ENCODE measurements at places on chromosomes 7 and 10.

- DNase-seq: no peak
These were observed 48.0 kb upstream of the CYP2C9 start for GRCh38 chr10:94890264-94891022.

GRCh38 chr10:69464801-69465401 is 13.6 kb downstream of the TSPAN15 start:
- no peak for DNase-seq

GRCh38 chr10:123272171-123272570 is 118.0 kb downstream of the BUB3 start:
- no peak for DNase-seq

- DNase-seq: no peak
These were observed 19.6 kb downstream of the CAMK2B start for GRCh38 chr7:44305564-44306507.

DNA sequence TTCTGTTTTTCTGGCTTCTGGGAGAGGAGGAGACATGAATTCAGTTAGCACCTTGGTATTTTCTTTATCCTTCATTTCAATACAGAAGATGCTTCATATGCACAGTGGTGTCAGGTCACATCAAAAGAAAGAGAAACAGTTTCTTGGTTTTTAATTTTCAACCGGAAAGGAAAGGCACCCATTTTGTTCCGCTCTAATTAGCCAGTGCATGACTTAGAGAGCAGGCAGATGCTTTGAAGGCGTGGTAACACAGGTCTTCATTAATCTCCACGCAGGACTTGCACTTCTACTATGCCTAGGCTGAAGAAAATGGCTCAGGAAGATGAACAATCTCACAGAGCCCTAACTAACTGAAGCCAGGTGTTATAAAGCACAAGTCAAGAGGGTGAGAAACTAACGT is 70.4 kb upstream of the ATRNL1 start:
- DNase-seq: no peak

GRCh38 chr10:4131407-4132215 is 346.6 kb upstream of the KLF6 start:
- DNase-seq: peak; percentile 84

DNA sequence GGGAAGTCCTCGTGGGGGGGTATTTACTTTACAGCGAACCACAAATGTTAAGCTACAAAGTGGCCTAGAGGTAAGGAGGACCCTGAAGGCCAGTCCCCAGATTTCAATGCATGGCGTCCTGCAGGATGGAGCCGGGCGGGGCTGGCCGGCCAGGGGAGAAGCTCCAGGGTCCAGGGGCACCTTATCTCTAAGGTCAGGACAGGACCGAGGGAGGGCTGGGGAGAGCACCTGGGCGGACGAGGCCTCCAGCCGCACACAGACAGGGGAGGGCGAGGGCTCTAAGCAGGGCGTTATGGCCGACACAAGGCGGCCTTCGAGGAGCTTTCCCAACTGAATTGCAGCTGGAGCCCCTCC is 96.4 kb upstream of the DIP2C start:
- DNase-seq: no peak

GRCh38 chr7:83337050-83337449 is 174.4 kb upstream of the PCLO start:
- DNase-seq: no peak

- DNase-seq: no peak
These were observed 311.2 kb upstream of the SEMA3D start for GRCh38 chr7:85498031-85498430.

DNA sequence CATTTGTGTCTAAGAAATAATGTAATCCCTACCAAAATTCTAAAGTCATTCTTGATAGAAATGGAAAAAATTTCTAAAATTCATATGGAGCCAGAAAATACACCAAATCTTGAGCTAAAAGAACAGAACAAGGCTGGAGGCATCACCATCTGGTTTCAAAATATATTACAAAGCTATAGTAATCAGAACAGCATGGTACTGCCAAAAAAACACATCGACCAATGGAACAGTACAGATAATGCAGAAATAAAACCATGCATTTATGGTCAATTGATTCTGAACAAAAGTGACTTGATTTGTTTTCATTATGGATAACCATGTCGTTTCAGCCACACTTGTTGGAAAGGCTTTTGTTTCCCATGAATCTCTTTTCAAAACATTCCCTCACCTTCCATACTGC is 7.0 kb upstream of the WDFY4 start:
- no peak for DNase-seq
